ENCODE measurements at places on chromosomes 2 and 18.

DNA sequence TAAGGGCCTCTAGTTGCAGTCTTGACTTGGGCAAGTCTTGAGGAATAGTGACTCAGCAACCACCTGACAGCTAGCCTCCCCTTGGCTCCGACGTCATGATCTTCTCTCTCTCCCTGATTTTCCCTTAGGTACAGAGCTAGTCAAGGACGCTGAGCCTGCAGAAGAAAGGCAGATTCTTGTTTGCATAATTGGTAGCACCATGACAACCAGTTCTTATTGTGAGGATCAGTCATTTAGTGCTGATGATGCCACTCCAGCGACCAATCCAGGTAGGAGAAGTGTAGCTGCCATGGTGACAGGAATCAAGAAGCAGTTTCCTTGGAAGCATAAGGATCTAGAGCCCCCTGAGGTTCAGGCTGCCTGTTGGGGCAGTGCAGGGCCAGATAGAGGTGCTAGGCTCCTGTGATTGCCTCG lies 2.8 kb upstream of the RESP18 start:
- DNase-seq: no peak

DNA sequence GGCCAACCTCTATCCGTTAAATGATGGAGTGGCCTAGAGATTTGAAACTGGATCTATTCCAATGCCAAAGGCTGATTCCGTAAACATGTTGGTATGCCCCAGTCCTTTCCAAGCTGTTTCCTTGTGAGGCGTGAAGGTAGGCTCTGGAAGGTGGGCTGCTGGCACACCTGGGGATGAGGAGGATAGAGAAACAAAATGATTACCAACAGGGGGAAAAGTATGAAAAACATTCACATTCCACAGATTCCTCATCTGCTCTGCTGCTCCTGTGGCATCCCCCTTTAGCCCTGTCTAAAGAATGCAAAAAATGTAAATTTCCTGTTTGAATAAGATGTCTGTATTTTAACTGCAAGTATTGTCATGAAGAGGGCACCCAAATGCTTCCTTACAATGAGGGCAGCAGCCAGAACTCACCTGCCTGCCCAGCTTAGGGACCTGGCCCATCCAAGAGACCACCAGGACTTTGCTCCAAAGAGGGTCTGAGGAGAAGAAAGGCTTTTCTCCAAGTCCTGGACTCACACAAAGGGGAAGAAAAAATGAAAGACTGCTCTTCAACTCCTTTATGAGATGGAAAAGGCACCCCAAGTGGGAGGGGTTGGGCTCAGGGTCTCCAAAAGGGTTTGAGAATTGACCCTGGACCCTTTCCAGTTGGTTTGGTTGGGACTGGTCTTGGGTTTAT lies 132.3 kb upstream of the PELI1 start:
- no peak for DNase-seq

- no peak for DNase-seq
Measured at GRCh38 chr2:164847981-164848741, 6.5 kb upstream of the COBLL1 start.

DNA sequence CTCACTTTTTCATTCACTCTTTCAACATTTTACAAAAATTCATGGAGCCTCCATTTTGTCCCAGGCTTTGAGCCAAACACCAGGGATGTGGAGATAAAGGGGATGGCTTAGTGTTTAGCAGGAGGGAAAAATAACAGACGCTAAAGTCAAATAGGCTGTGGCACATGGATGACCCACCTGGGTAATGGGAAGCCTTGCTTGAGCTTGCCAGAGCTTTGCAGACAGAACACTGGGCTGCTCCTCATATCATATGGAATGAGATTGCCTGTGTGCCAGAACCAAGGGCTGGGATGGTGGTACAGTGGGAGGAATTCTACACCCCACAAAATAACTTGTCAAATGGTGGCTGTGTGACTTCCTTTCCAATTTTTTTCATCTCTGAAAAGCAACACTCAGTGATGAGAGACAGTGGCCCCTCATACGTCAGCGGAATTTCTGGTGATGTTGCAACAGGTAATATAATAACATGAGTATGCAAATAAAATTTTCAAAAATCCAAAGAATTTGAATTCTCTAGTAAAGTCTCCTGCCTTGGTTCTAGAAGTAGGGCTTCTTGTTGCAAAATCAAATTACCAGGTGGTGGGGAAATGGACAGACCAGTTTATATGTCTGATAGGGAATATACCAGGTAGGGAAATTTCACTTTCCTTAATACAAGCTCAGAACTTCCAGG lies 252.9 kb downstream of the CLIP4 start:
- DNase-seq: no peak

- DNase-seq: no peak
Measured at GRCh38 chr2:25204190-25204838, 35.9 kb upstream of the POMC start.
